ENCODE measurements at places on chromosomes 7 and 10. TPM values are rescaled to one million over a fixed set of nuclear protein-coding genes. Genes with fewer than 3 reads are reported as not detected.

GRCh38 chr7:129169171-129169671, 19.2 kb upstream of the SMO start:
- no peaks in the 10 kb centered on the region for H3K36me3 ChIP-seq
- peak overlapping the region; percentile 82 for H3K27ac ChIP-seq
- H3K4me3 ChIP-seq, result peak overlapping the region; percentile 51
- H3K27me3 ChIP-seq, result no peaks in the 10 kb centered on the region

DNA sequence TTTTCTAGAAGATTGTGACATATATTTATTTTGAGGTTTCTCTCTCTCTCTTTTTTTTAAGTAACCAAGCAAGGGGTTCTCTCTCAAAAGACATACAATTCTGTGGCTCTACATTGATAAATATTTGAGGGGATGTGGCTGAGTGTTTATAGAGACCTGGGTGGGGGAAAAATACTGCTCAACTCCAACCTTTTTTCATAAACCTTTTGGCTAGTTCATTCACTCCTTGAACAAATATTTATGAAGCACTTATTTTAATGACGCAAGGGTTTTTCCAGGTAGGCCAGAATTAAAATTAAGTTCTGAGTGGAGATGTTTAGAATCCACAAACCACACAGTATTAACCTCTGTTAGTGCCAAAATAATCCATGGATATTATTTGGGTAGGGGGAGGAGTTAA, 100.2 kb downstream of the PTPRE start:
- no peaks in the 10 kb centered on the region for H3K27me3 ChIP-seq
- DNase-seq, result no peak
- no peak overlapping the region for H3K4me3 ChIP-seq
- no peak overlapping the region for H3K27ac ChIP-seq
- H3K4me1 ChIP-seq, result peaks cover 18% of the 10 kb centered on the region

DNA sequence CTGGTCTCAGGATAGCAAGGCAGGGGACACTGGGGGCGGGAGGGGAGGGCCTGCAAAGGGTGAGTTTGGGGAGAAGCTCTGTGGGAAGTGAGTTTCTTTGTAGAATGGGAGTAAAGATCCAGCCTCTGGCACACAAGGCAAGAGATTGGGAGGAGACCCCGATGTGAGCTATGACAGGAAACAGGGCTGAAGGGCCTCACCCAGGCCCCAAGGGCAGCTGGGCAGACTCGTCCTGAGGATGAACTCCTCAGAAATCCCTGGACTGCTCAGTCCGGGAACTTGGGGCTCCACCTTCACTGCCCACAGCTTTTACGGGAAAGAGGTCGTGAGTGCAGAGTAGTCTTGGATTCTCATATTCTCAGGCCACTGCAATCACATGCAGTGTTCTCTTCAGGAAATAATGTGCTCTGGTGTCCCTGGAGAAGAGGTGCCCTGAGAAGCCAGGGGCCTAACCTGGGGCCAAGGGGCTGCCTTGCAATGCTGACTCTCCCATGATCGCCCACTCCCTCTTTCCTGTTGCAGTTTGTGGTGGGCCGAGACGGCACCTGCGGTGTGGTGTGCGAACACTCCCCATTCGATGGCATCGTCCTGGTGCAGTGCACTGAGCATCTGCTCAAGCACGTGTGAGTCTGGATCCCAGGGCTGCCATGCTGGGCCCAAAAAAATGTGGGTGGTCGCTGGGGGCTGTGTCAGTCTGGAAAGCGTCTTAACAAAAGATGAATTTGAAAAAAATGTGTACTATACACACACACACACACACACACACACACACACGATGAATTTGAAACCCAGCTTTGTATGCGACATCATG, 31.3 kb upstream of the C10orf53 start:
- DNase-seq, result peak; percentile 37
- H3K36me3 ChIP-seq, result no peaks in the 10 kb centered on the region
- no peaks in the 10 kb centered on the region for H3K4me1 ChIP-seq
- H3K4me3 ChIP-seq, result no peak overlapping the region
- no peaks in the 10 kb centered on the region for H3K27me3 ChIP-seq

DNA sequence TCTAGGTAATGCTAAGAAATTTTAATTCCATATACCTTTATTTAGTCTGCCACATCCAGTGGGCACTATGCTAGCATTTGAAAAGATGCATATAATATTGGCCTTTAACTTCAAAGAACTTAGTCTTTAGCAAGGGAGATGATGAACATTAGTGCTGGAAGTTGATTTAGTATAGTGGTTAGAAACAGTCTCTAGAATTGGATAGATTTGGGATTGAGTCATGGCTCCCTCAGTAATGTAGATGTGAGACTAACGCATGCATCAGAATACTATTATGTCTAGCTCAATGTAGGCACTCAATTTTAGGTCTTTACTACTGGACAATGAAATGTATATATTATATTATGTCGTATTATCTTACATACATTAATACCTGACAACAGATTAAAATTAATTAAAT, 5.8 kb downstream of the DKK1 start:
- H3K27me3 ChIP-seq, result peaks cover under 1% of the 10 kb centered on the region
- no peak overlapping the region for H3K27ac ChIP-seq
- no peak overlapping the region for H3K4me3 ChIP-seq
- no peaks in the 10 kb centered on the region for H3K36me3 ChIP-seq
- no peaks in the 10 kb centered on the region for H3K4me1 ChIP-seq
- no peak for DNase-seq

- DNase-seq, result no peak
- no peaks in the 10 kb centered on the region for H3K27me3 ChIP-seq
- no peak overlapping the region for H3K27ac ChIP-seq
- no peak overlapping the region for H3K4me3 ChIP-seq
- H3K36me3 ChIP-seq, result no peaks in the 10 kb centered on the region
These were observed 59.7 kb upstream of the NEBL start for GRCh38 chr10:20956843-20957242.

- DNase-seq, result no peak
- H3K4me1 ChIP-seq, result no peaks in the 10 kb centered on the region
- H3K36me3 ChIP-seq, result peaks cover 33% of the 10 kb centered on the region
- H3K27me3 ChIP-seq, result no peaks in the 10 kb centered on the region
These were observed 60.7 kb downstream of the CHCHD3 start for GRCh38 chr7:133021196-133021595.

DNA sequence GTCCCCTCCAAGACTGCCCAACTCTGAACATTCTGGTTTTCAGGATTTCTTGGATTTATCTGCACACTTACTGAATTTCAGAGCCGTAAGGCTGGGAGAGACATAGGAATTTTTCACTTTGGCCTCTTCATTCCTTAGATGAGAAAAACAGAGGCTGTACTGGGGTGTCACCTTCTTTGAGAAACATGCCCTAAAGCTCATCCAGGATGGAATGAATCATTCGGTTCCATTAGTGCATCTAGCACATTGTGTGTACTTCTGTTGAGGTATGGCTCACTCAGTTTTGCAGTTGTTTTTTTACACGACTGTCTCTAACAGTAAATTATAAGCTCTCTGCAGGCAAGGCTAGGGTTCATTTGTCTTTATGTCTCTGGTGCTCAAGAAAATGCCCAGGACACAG, 383.4 kb downstream of the GATA3 start:
- H3K27ac ChIP-seq, result no peak overlapping the region
- no peak overlapping the region for H3K4me3 ChIP-seq
- H3K4me1 ChIP-seq, result peaks cover 13% of the 10 kb centered on the region
- H3K36me3 ChIP-seq, result no peaks in the 10 kb centered on the region
- no peak for DNase-seq
- H3K27me3 ChIP-seq, result peaks cover 23% of the 10 kb centered on the region

DNA sequence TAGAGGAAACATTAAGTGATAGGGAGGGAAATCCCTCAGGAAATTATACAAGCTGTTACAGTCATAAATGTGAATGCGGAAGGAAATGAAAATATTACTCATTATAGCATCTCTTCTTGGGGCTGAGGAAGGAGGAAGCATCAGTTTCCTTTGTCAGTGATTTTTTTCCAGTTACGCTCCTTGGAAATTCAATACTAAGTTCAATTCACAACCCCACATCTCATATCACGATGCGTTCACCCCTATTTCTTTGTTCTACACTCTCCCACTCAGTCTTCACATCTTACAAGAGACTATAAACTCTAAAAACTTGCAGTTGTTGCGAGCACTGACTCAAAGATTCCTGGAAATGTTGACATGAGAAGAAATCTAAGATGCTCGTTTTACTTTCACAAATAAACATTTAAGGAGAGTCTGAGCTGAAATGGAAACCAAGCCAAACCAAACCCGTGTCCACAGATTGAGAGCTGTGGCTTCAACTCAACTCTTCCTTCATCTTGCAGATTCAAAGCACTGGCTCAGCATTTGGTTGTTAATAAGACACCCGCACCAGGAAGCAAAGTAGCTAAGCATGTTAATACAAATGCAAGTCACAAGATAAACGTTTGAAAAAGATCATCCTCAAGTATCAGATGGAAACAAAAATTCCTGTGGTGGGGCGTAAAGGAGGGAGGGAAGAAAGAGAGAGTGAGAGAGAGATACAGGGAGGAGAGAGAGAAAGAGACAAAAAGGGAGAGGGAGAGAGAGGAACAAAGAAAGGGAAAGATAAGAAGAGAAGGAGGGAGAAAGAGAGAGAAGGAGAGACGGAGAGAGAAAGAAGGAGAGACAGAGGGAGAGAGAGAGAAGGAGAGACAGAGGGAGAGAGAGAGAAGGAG, 150.0 kb upstream of the RSU1 start:
- H3K27me3 ChIP-seq, result no peaks in the 10 kb centered on the region
- no peak overlapping the region for H3K4me3 ChIP-seq
- H3K36me3 ChIP-seq, result no peaks in the 10 kb centered on the region
- no peak for DNase-seq
- H3K4me1 ChIP-seq, result peaks cover 25% of the 10 kb centered on the region

- no peaks in the 10 kb centered on the region for H3K4me1 ChIP-seq
- DNase-seq, result peak; percentile 63
- no peak overlapping the region for H3K4me3 ChIP-seq
- H3K36me3 ChIP-seq, result no peaks in the 10 kb centered on the region
- H3K27ac ChIP-seq, result no peak overlapping the region
These were observed 365.3 kb upstream of the SMIM30 start for GRCh38 chr7:113483657-113484056.

Gene SLC13A1
- total RNA-seq, result not detected

Gene FAM25C
- not detected for total RNA-seq

Gene NEUROD6
- total RNA-seq, result not detected

Gene FLNC
- 1.8 TPM for total RNA-seq

Gene LIPJ
- not detected for total RNA-seq

Gene CFAP58
- total RNA-seq, result 0.51 TPM

Gene GHRHR
- not detected for total RNA-seq

Measured in spleen (tissue), 13 donors.